HFFc6 (cell line): ENCODE measurements at places on chromosomes 2 and 18.

GRCh38 chr18:45662468-45662867 is 47.2 kb downstream of the SLC14A2 start:
- peak; percentile 36 for DNase-seq

GRCh38 chr2:121382744-121383143 is 97.7 kb upstream of the TFCP2L1 start:
- DNase-seq, result no peak

GRCh38 chr2:28583899-28584553 is 88.2 kb downstream of the PLB1 start:
- DNase-seq, result peak; percentile 92

- DNase-seq, result no peak
Observed at GRCh38 chr2:207341804-207342203, 176.1 kb upstream of the KLF7 start.

DNA sequence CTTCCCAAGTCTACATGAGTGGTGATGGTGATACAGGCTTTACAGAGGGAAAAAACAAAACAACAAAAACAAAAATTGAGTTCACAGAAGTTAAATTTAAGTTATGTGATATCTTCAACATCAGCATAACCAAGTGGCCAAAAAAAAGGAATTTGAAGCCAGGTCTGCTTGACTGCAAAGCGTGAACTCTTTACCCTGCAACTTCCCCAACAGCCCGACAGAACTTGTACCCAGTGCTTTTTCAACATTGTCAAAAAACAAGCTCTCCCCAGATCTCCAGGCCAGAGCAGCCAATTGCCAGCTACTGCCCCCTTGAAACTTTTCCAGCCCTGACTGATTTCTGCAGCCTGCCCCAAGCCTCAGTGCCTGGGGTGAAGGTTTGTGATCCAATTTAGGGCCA is 76.7 kb downstream of the RNF144A start:
- no peak for DNase-seq
